ENCODE measurements at places on chromosomes 5 and 9.

- DNase-seq = no peak
Measured at GRCh38 chr9:13787234-13787833, 507.8 kb upstream of the MPDZ start.

DNA sequence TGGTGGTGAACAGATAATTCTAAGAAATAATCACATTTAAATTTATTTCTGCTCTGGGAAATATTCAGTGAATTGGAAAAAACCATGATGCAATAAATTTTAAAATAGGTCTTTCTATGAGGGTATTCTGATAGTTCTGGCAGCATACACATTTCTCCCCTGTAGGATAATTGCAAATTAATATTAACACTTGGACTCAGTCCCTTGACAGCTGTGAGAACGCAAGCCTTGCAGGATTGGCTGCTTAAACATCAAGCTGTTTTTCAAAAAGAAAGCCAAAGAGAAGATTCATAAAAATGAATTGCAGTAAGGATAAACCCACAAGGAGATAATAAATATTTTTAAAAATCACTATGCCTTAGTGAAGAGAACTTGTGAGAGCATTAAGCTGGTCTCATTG lies 180.0 kb downstream of the MTRR start:
- no peak for DNase-seq

GRCh38 chr5:148201151-148201550 lies 1.7 kb upstream of the SPINK6 start:
- DNase-seq = no peak

GRCh38 chr9:94860678-94861588 lies 134.4 kb downstream of the AOPEP start:
- DNase-seq = peak; percentile 69

DNA sequence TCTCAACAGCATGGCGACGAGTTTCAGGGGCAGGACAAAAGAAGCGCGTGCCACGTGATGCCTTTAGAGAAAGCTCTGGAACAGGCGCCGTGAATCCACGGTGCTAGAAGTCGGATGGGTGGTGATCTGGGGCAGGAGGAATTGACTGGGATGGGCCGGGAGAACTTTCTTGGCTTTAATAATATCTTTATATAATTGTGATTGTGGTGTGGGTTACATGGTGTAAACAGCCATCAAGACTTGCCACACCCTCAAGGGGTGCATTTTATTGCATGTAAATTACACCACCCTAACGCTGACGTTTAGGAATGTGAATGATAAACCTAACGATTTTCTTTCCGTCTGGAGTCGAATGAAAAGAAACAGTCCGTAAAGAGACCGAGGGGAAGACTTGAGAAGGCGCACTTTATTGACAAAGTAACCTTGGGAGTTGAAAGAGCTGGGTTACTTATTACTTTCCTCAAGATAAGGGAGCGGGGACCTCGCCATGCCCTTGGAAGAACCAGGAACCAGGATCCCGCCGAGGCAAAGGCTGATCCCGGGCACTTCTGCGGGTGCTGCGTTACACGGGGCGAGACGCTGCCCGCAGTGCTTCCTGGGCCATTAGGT lies 8.5 kb downstream of the NRARP start:
- DNase-seq = no peak

GRCh38 chr9:134961331-134962064 lies 43.8 kb upstream of the FCN1 start:
- DNase-seq = no peak

- DNase-seq = no peak
Measured at GRCh38 chr9:94586316-94586715, 7.3 kb downstream of the FBP2 start.

DNA sequence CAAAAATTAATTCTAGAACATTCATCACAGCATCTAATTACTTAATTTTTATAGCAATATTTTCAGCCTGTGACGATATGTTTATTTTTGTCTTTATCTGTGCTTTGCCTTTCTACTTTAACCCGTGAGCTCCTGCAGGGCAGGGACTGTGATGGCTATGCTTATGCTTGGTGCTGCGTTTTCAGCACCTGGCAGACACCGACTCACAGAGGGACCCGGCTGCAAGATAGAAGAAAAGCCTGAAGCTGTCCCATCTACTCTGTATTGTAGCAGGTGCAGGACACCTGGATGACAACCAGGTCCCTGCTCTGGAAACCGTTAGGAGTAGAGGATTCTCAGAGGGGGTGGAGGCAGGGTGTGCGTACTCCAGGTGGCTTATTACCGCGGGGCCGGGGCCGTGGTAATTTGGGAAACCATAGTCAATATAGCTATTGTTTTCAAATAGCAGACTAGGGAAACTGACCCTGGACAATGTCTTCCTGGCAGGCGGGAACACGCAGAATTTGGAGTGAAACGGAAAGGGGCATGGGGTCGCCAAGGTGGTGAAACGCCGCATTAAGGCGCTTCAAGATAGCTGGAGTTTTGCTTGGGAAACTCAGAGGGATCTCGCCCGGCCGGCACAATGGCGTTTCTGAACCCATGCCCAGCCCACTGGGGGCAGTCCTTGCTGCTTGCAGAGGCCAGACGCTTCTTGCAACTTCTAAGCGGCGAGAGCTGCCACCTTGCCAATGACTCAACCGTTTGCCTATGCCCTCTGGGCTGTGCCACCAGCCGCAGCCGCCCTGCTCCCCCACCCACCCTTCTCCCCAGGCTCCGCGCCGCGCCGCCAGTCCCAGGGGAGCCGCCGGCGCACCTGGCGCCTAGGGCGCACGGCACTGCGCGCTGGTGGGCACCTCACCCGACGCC lies 140.1 kb upstream of the PALM2AKAP2 start:
- DNase-seq = no peak

- peak; percentile 56 for DNase-seq
Measured at GRCh38 chr9:34547960-34548611, 25.3 kb upstream of the ENHO start.

DNA sequence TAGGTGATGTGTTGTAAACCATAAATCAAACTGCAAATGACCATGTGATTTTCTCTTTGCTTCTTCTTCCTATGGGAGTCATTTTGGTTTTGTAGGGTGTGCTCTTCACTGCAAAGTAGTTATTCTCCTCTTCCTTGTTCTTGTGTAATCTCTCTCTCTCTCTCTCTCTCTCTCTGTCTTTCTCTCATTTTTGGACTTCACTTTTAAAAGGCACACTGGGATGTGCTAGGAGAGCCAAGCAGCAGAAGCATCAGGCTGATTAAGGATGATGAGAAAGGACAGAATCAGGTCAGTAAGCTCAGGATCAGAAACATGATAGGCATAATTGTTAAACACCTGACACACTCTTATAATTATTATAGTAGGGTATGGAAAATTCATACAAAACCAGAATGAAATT lies 505.3 kb upstream of the ZNF608 start:
- DNase-seq = no peak

GRCh38 chr5:106127341-106127781 lies 1543.4 kb downstream of the EFNA5 start:
- no peak for DNase-seq

DNA sequence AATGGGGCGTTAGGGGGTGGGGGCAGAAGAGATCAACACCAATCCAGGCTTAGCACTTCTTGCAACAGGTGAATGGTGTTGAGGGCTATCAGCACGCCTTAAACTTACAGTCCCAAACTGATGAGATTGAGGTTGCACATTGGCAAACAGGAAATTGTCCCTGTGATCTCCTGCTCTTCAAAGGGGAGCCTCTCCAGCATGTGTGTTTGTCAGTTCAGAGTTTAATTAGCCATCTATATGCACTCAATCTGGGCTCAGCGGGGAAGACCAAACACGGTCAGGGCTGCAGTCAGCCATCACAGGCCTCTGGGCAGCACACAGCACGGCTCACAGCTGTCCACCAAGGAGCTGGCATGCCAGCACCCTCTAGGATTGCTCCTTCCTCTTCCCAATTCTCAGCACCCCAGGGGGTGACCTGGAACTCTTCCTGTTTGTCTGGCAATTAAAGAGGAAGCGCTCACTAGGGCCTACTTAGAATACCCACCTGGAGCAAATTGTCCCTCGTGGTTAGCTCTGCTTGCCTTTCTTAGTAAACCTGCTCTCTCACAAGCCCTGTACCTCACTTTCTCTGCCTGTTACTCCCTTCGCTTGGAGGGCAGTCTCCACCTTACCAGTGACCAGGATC lies 217.4 kb downstream of the SLIT3 start:
- no peak for DNase-seq

DNA sequence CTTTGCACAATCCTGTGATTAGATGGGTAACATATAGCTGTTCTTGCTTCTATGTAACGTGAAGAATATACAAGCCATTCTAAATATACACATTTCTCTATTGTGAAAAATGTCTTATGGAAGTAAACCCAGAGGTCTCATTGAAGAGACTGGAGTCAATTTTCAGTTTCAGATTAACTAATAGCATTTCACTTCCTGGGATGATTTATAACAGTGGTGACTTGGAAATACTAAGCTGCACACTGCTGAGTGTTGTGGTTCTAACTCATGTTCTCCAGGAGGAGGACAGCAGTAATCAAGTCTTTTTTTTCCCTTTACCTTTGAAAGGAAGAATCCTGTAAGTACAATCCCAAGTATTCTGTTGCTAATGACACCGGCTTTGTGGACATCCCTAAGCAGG lies 3.3 kb downstream of the CTSL start:
- no peak for DNase-seq

- no peak for DNase-seq
Measured at GRCh38 chr5:131441184-131441583, 177.3 kb downstream of the CDC42SE2 start.

DNA sequence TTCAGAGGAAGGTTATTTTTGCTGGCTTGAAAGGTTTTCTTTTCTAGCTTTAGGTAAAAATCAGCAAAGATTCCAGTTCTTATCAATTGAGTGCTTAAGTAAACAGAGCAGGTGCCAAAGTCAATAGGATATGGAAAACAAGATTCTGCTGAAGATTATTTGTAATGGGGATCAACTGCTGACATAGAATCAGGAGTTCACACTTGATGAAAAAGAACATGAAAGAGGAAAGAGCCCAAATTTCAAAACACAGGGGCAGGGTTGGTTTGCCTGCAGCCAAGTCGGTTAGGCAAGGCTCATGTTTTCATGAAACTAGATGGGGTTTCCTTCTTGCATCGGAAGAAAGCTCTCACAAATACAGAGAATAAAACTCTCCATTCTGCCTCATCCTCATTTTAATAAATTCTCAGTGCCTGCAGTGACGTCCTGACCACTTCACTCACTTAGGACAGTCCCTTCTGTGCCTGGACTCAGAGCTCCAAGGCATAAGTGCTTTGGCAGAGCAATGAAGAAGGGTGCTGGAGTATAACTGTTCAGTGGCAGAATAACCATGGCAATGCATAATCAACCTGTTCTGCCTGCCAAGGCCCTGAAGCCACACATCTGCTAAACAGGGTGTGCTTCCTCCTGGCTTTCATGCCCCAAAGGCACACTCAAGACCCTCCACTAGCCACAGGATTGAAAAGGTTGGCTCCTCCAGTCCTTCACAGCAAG lies 179.6 kb downstream of the GNAQ start:
- no peak for DNase-seq

GRCh38 chr5:172168311-172168710 lies 19.7 kb downstream of the STK10 start:
- DNase-seq = no peak

DNA sequence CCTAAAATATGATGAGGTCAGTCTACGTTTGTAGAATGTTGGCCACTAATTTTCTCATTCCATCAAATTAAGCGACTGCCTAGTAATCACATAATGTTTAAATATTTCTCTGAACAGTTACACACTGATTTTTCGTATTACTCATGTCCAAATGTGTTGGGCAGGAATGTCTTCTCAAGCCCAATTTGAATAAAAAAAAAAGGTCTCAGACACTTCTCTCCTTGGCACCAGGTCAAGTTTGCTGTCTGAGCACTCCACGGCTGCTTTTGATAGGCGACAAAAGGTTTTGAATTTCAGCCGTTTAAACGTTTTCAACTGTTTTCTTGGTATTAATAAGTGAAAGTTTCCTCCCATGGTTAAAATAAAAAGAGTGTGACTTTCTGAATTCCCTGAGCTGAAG lies 542.1 kb downstream of the IRX1 start:
- no peak for DNase-seq

DNA sequence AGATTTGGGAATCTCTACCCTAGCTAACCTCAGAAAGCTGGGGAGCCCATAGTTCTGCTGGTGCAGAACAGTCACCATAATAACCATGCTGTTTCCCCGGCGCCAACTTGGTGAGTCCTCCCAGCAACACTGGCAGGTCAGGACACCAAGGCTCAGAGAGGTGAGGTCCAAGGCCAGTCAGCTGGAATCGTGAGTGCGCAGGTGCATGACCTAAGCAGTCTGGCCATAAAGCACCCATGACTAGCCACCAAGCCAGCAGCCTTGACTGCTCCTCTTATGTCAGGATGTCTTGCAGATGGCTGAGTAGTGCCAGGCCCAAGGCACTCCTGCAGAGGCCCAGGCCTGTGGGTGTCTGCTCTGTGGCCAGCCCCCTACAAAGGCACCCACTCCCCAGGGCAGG lies 2.6 kb downstream of the RNF44 start:
- peak; percentile 27 for DNase-seq

GRCh38 chr5:135319928-135320606 lies 79.0 kb downstream of the MACROH2A1 start:
- no peak for DNase-seq

DNA sequence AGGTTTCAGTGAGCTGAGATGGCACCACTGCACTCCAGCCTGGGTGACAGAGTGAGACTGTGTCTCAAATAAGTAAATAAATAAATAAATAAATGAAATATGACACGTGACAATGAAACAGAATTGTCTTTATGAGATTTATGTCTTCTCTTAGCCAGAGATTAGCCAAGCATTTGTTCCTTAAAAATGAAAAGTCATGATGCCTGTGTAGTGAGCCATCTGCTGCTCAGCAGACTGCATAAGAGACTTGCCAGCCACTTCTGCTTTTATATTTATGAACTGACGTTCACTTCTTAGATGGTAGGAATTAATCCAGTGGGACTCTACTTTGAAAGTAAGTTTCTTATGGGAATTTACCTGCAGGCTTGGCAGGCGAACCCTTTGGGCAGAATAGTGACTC lies 227.4 kb downstream of the NR3C1 start:
- no peak for DNase-seq

- no peak for DNase-seq
Measured at GRCh38 chr5:180703912-180704311, 35.9 kb downstream of the OR2Y1 start.

GRCh38 chr5:148915224-148915817 lies 88.9 kb downstream of the ADRB2 start:
- DNase-seq = no peak

GRCh38 chr5:87581661-87582060 lies 168.9 kb upstream of the CCNH start:
- no peak for DNase-seq

DNA sequence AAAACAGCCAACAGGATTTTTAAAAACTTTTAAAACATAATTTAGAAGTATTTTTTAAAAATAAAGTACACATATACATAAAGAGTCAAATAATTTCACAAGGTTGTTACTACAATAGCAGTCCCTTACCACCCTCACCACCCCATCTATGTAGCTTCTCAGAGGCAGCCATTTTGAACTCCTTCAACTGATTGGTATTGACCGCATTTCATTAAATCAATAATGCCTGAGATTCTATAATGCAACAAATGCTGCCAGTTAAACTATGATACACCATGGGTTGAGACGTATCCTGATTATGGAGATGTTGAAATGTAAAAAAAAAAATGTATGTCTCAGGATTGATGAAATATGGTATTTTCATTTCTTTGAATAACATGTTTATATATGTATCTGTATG lies 78.8 kb downstream of the PCSK1 start:
- no peak for DNase-seq

All from stimulated activated CD4-positive, alpha-beta T cell treated with anti-CD3 and anti-CD28 coated beads, Interleukin-15, amount 100 ng/mL, for 24 hours (primary cell).